Hippocampal formation (tissue), 2 donors: ENCODE measurements at places on chromosomes 1 and 21.
A peak's percentile ranks its signal among the peaks of the same experiment; 100 is the strongest.

- DNase-seq: no peak
These were observed 52.9 kb downstream of the SERBP1 start for GRCh38 chr1:67377253-67377652.

DNA sequence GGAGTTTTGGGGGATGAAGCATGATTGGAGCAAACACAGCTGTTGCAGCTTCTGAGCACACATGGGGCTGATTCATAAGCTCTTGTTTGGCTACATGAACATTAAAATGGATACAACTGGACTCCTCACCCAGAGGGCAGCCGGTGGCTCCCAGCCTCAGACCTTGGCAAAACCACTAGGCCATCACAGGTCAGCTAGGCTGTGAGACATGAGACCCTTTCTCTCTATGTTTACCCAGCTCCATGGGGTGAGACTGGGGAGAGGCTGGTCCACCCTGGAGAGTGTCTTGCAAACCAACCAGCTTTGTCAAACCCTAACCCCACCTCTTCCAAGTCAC lies 388.7 kb downstream of the PTPRU start:
- no peak for DNase-seq

DNA sequence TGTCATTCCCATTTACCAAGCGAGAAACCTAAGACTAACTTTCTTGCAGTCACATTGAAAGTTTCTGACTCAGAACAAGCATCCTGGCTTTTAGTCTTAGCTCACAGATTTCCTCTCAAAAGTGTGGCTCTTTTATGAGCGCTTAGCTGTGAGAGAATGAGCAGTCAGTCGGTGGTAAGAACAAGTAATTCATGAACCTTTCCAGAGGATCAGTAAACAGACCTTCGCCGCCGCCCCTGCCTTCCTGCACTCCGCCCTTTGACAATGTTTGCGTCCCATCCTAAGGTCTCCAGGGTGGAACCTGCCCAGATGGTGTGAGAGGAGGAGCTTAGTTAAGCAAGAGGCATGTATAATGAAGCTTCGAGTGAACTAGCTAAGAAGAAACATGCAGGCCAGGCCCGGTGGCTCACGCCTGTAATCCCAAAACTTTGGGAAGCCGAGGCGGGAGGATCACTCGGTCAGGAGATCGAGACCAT lies 142.4 kb downstream of the GLUL start:
- no peak for DNase-seq

GRCh38 chr1:228935855-228936727 lies 200.8 kb downstream of the RHOU start:
- DNase-seq: no peak

- DNase-seq: peak; percentile 40
These were observed 119.0 kb downstream of the ROR1 start for GRCh38 chr1:63892632-63893395.

- DNase-seq: no peak
These were observed 31.3 kb downstream of the ZBTB8B start for GRCh38 chr1:32496127-32496526.

- DNase-seq: no peak
These were observed 10.5 kb downstream of the SERINC2 start for GRCh38 chr1:31423418-31423947.

- DNase-seq: no peak
These were observed 157.8 kb upstream of the VAMP3 start for GRCh38 chr1:7613106-7613850.

DNA sequence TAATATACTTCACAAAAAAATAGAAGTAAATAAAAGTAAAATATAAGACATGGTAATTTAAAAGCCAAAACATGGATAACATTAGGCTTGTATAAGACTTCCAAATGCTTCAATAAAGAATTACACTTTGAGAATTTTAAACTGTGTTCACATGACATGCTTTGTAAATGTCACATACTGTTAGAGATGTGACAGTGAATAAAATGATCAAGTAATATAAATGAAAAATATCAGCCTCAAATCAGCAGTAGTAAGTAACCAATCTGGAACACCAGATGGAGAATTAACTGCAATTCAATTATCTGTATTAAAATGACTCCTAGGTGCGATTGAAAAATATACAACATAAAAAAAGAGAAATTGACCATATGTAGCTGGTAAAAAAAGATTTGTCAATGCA lies 1260.8 kb downstream of the BRINP3 start:
- DNase-seq: no peak

DNA sequence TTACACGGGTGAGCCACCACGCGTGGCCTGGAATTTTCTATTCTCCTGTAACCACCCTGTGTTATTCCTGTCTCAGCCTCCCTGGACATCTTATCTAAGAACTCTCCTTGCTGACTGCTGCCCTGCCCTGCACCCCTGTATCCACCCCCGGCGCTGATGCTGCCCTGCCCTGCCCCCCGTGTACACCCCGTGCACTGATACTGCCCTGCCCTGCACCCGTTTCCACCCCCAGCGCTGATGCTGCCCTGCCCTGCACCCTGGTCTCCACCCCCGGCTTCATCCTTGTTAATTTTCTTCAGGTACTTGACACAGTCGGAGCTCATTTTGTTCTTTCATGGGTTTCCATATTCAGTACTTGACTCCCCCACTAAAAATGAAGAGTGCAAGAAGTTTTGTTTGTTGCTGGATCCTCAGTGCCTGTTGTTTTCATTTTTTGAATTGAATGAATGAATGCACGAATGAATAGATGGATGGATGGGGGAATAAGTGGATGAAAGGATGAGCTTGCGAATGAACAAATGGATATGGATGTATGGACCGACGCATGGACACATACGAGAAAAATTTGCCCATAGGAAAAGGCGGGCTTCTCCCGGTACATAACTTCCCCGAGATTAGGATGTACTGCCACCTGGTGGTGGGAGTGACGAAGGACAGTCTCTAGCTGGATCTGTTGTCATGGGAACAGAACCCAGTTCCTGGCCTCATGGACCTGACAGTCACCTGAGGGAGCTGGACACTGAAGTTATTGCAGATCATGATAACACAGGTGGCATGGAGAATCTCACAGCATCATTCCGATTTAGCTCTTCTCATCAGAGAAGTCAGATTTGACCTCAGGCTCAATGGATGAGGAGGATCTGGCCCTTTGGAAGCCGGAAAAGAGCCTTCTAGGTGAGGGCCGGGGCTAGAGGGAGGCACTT lies 14.9 kb downstream of the AADACL4 start:
- peak; percentile 44 for DNase-seq

- no peak for DNase-seq
These were observed 83.3 kb upstream of the TMEM51 start for GRCh38 chr1:15070145-15070748.

- DNase-seq: no peak
These were observed 1604.7 kb downstream of the PLA2G4A start for GRCh38 chr1:188433425-188433824.

DNA sequence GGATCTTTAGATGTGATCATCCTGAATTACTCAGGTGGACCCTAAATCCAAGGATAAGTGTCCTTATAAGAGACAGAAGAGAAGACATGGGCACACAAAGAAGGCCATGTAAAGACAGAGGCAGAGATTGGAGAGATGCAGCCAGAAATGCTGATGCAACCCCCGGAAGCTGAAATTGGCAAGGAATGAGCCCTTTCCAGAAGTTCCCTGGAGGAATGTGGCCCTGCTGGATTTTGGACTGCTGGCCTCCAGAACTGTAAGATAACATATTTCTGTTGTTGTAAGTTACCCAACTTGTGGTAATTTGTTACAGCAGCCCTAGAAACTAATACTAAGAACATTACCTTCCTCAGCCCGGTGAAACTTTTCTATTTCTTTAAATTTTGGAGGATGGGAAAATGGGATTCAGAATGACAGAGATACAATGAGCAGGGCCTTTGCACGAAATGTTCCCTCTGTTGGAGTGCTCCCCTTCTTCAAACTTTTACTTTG lies 11.2 kb upstream of the PLPP3 start:
- no peak for DNase-seq

- no peak for DNase-seq
These were observed 36.0 kb downstream of the UBE4B start for GRCh38 chr1:10068605-10069294.
